ENCODE measurements at places on chromosomes 6 and 20.

DNA sequence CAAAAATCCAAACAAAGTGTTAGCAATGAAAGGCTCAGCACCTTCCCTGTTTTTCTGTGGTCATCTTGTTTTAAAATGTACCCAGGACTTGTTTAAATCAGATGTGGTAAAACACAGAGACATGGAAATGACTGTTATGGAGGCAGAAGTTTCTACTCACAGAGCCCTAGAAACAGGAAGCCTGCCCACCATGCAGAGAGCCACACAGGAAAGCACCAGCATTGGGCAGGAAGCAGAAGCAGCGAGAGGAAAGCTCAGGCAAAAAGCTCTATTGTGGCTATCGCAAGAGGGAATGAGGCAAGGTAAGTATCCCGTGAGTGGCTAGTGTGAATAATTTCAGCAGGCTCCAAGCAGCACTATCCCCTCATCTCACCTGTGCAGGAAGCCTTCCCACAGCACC, 42.8 kb downstream of the GPR6 start:
- DNase-seq, result no peak

GRCh38 chr20:56579301-56579710, 46.3 kb downstream of the FAM209B start:
- DNase-seq, result no peak

DNA sequence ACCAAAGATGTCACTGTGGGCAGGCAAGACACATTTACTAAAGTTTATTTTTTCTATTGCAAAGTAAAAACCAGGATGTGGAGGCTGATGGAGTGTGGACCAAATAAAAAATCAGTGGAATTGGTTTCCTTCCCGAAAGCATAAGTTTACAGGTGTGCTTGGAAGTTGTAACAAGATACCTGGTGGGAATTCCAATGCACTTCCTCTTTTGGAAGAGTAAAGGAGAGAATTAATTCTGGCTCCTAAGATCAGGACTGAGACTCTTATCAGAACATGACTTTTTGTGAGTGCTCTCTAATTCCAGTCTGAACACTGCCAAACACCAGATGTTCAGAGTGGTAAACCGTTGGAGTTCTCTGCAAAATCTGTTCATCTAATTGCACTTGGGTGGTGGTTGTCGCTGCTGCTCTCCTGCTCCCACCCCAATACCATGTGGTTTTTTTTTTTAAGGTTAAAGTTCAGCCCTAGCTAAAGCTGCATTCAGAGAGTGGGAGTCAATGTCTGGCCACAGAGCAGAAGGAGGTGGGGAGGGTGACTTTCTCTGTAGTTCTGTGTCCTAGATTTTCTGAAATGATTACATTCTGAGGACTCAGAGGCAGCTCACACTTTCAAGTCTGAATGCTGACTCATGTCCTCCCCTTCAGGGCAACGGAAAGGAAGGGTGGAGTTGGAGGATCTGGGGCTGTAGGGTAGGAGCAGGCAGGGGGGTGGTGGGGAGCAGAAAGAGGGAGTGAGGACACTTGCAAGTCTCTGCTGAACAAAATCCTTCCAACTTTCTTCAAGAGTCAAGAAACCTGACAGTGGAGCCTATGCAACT, 275.8 kb upstream of the PRDM1 start:
- peak; percentile 28 for DNase-seq

- no peak for DNase-seq
Observed at GRCh38 chr6:165843121-165843520, 180.1 kb upstream of the PDE10A start.

GRCh38 chr6:146574211-146574610, 24.6 kb upstream of the ADGB start:
- DNase-seq, result no peak
